ENCODE measurements at places on chromosomes 1 and 21.

DNA sequence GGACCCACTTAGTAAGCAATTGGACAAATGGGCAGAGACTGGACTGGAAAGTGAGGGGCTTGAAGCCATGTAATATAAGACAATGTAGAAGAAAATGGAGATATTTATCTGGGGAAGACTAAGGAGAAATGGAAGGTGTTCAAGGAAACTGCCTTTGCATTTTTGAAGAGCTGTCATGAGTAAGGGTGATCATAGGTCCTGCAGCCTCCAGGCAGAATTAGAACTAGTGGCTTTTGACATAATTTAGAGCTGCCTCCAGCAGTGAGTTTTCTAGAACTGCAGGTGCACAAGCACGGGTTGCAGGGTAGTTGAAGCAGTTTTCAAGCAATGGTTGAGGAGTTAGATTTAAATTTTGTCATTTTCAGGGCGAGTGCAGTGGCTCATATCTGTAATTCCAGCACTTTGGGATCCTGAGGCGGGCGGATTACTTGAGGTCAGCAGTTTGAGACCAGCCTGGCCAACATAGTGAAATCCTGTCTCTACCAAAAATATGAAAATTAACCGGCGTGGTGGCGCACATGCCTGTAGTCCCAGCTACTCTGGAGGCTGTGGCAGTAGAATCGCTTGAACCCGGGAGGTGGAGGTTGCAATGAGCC lies 3.7 kb upstream of the CDC14A start:
- DNase-seq = no peak

DNA sequence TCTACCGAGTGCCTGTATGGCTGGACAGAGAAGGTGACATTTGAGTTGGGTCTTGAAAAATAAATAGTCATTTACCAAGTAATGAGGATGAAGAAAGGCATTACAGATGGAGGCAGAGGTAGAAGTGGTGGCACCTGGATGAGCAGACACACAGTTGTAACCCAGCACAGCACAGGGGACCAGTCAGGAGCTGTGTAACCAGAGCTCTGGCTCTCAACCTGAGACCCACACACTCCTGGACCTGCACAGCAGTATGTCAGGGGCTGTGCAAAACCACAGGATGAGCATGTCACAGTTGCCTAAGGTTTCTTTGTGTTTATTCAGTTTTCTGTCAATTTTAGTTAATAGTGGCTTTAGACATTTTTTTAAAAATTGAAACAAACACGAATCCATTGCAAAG lies 11.3 kb upstream of the MCOLN3 start:
- no peak for DNase-seq

DNA sequence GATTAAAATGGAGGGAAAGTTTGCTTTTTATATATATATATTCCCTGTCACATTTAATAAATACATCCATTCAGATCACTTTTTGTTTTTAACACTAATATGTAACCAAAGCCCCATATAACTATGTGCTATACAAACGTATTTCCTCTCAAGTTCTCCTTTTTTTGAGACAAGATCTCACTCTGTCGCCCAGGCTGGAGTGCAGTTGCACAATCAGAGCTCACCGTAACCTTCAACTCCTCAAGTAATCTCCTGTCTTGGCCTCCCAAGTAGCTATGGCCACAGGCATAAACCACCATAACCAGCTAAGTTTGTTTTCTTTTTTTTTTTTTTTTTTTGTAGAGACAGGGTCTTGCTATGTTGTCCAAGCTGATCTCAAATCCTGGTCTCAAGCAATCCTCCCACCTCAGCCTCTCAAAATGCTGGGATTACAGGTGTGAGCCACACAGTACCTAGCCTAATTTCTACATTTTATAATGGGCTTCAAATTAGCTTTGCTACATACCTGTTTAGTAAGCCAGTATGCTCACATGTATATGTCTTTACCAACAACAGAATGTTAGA lies 120.0 kb downstream of the TGFBR3 start:
- no peak for DNase-seq

DNA sequence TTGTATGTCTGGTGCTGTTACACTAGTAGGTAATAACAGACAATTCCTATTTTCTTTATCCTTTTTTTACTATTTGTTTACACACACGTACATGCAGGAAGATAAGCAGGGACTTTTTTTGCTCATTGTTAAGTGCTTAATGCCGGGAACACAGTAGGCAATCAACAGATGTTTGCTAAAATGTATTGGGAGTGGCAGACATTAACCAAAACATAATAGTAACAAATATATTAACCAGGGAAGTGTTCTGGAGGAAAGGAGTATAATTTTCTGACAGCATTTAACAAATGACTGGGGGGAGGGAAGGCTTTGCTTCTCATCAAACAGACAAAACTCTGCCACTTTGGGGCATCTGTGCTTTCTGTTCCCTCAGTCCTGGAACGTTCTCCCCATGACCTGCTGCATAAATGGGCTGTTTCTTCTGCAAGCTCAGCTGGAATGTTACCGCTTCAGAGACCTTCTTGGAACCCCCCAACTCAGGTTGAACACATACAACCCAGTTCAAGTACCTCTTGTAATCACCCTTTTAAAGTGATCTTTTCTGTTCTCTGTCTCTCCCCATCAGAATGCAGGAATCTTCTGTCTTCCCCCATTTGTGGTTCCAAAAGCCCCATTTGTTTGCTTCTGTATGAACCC lies 2.1 kb downstream of the CR1L start:
- no peak for DNase-seq

- no peak for DNase-seq
Observed at GRCh38 chr1:46757956-46758528, 39.1 kb upstream of the EFCAB14 start.

GRCh38 chr1:111735858-111736544 lies 3.2 kb downstream of the INKA2 start:
- DNase-seq = no peak

GRCh38 chr1:224490549-224491537 lies 56.2 kb upstream of the WDR26 start:
- DNase-seq = no peak
